CD14-positive monocyte (primary cell): ENCODE measurements at places on chromosomes 7 and 10.

DNA sequence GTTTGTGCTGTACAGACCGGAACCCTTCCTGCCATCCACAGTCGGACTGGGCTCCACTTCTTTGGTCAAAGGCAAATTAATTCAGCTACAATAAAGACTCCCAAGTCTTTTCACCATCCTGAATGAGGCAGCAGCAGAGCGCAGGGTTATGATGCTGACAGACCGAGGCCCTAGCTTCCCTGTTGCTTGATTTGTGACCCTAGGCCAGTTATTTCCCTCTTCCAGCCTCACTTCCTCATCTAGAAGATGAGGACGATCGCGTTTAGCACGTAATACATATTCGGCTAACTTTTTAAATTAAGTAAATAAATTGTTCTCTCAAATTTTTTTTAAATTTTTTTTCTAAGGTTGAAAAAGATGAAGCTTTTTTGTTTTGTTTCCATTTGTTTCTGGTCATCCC is 18.1 kb downstream of the ADRB1 start:
- peak; percentile 79 for DNase-seq

GRCh38 chr7:45919231-45919784 is 1.8 kb downstream of the IGFBP3 start:
- DNase-seq: no peak

DNA sequence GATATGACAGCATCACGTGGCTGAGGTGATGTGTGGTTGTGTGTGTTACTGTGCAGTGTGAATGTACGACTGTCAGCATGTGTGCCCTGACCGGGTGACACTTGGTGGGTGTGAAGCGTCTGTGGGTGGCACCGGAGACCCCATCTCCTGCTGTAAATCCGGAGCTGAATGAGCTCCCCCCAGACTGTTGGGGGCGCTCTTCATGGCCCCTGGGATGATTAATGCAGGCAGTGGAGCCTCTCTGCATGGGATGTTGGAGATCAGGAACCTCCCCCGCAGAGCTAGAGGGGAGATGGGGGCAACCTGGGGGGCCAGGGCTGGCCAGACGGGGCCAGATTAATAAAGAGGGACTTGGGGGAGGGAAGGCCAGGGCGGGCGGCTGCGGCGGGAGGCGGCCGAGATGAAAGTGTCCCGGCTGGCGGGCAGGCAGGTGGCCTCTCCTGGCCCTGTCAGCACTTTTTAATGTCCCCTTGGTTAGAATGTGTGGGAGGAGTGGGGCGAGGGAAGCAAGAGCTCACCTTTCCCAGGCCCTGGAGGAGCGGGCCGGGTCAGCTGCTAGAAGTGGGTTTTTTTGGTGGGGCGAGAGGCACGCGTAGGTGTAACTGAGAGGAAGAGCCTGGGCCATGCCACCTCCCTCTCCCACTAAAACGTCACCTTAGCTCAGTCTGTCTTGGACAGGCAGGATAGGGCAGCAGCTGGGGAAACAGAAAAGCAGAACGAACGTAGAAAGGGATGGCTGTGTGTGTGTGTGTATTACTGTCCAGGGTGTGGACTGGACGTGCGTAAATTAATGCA is 34.1 kb downstream of the HIF1AN start:
- no peak for DNase-seq

DNA sequence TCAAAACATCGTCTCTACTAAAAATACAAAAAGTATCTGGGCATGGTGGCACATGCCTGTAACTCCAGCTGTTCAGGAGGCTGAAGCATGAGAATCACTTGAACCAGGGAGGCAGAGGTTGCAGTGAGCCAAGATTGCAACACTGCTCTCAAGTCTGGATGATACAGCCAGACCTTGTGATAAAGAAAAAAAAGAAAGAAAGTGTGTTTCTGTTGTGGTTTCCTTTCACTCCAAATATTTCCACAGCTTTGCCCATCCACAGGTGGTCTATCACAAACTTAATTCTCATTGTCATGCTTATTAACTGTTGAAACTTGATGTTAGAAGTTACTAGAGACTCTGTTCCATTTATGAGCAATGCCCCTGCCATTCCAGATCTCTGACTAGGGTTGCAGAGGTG is 316.0 kb upstream of the SEMA3C start:
- no peak for DNase-seq

DNA sequence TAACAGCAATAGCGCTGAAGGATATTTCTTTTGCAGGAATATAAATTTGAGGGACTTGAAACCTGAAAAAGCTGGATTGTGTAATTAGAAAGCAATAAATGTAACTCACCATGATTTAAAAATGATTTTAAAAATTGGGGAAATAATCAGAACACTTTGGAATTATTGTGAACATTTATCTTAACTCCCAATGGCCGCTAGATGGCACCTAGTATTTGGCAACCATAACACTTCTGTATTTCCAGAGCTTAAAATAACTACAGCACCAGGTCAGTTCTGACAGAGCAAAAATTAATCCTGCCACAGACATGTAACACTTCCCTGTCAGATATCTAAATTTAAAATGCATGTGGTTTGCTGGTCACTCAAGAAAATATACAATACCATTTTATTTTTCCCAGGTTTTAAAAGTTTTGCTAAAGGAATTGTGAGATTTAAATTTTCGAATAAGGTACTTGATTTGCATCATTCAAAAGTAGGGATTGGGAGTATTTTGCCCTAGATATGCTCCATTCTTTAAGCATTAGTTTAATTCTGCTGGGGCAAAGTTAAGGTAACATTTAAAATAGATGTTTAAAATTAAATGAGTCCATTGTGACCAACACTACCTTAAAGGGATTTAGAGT is 144.5 kb downstream of the PPP1R3A start:
- DNase-seq: peak; percentile 56

DNA sequence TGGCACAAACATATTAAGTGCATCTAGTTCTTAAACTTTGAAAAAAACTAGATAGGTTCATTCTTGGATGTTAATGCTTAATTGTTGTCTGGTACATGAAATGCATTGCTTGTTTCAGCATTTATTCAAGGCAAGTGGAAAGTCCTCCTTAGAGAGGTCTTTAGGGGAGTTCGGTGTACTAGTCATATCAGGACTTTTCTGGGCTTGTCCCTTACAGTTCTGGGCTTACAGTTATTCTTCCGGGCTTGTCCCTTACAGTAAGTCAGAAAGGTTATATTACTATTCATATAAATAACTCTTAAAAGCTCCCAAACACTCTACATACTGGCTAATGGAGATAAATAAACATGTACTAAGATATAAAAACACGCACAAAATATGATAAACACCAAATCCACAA is 61.6 kb upstream of the MRLN start:
- DNase-seq: no peak

GRCh38 chr10:63437116-63437949 is 28.4 kb downstream of the JMJD1C start:
- peak; percentile 41 for DNase-seq

GRCh38 chr10:11142777-11143176 is 125.1 kb downstream of the CELF2 start:
- no peak for DNase-seq

- no peak for DNase-seq
Observed at GRCh38 chr10:76939933-76940468, 697.6 kb downstream of the KCNMA1 start.

DNA sequence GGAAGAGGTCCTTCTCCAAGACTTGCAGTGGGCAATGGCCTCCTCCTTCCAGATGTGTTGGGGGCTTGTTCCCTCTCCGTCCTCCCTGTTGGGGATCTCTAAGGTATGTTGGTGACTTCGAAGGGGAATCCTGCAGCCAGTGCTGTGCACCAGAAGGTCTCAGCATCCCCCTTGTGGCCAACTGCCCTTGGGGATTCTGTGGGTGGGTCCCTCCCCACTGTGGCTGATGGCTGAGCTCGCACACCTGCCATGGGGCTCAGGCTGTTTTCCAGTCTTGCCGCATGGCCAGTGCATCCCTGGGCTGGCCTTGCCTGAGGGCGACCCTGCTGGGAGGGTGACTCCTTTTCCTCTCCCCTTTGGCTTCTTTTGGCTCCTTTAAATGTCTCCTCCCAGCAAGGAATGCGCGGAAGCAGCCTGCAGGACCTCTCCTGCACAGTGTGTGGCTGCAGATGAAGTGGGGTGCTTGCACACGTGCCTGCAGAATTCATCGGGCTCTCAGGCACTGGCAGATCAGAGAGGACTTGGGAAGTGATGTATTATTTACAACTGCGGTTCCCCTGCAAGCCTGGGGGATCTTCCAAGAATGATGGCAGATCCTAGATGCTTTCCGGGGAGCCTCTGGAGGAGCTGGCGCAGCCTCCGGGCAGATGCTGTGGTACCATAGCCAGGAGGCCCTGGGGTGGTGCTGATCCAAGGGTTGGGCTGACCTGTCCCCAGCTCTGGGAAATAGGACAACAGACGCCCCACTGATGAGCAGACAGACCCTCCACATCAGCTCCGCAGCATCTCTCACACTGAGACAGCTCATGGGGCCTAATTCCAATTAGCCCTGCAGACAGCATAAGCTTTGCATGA is 410.0 kb downstream of the TCERG1L start:
- no peak for DNase-seq

DNA sequence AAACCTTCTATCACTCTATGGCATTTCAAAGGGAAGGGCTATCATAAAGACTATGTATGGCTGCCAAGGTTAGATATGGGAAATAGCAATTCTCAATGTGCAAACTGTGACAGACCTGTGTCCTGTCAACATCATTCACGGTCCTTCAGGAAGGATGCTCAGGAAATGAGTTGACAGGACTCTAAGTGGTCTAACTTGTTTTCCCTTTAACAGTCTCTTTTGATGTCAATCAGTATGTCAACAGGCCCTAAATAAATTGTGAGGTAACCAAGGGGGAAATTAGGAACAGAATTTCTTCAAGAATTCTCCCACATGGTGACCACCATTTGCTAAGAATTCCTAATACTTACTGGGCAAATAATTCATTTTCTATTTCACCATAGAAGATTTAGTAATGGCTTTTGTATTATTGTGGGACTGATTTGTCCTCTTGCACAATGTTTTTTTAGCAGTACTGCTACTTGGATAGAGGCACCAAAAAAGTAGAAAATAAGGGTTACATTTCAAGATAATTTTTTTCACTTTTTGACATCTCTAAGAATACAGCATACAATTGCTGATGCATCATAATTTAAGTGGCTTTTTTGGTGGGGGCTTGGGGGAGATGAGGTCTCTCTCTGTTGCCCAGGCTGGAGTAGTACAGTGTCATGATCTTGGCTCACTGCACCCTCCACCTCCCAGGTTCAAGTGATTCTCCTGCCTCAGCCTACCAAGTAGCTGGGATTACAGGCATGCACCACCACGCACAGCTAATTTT is 275.8 kb downstream of the CACNA2D1 start:
- DNase-seq: no peak

- no peak for DNase-seq
Observed at GRCh38 chr7:151330661-151331060, 11.0 kb upstream of the NUB1 start.

DNA sequence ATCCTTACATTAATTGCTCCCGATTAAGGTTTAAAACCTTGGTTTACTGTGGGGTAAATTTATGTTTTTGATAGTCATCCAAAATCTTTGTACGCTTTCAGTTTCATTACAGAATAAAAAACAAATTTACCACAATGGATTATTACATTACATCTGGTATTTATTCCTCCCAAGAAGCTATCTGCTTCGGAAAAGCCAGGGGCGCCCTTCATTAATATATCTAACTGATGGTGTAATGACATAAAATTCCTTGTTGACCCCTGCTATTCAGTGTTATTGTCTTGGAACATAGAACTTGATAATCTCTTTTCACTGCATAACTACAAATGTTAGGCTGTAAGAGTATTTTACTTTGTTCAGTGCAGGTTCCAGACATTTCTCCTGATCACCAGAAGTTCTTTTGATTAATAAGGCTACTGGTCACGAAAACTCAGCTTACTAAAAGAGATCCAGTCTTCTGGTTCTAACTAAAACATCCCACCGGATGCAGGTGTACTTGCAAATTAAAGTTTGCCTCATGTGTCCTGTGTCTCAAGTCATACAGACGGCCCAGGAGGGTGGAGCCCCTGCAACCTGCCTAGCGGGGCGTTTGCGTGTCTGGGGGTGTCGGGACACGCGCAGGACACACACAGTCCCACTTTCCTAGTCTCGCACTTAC is 581 bp upstream of the GLCCI1 start:
- DNase-seq: no peak
